ENCODE measurements at places on chromosomes 3 and 15.

DNA sequence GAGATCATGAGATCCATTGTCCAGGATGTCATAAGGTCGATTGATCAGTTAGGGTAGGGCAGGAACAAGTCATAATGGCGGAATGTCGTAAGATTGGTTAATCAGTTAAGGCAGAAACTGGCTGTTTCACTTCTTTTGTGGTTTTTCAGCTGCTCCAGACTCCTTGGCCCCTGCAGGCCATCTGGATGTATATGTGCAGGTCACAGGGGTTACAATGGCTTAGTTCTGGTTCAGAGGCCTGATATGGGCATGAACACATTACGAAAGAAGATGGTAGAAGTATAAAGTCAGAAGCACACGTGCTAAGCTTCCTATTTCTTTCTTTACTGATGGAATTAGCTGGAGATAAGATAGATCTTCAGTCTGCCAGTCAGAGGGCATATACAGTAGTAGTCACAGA lies 315.4 kb upstream of the LRRC3B start:
- no peak for DNase-seq

DNA sequence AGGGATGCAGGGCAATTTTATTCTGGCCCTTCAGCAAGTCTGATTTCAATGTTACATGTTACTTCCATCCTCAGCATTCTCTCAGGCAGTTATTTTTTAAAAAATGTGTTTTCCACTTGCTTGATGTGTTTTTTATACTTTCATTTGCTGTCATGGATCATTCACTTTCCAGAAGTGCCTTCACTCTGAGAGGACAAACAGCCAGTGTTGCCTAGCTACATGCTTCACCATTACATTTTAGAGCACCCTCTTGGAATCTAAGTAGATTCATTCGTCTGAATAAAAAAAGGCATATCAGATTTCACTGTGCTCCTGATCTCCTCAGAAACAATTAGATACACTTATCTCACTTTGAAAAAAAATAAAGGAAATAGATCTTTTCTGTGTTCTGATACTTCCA lies 93.6 kb upstream of the POU1F1 start:
- DNase-seq, result no peak

DNA sequence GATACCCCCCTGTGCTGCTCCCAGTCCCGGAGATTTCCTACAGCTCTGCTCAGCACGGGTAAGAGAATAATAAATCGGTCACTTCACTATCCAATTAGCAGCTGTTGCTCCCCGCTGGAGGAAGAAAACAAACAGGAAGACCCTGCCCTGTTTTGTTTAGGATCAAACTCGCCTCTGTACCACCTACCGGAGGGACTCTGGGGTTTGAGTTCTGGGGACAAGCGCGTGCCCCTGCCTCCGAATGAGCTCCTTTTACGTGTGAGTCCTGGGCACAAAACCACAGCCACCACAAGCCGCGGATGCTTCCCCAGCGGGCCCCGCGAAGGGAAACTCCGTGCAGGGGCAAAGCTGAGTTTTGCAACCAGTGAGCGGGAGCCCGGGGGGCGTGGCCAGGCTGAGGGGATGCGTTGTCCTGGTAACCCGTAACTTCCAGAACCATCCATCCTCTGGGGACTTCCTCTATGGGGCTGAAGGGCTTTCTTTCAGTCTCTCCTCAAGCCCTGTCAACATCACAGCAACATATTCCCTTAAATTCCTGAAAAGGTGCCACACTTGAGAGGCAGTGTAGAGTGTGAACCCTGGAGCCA lies 315.7 kb upstream of the PROK2 start:
- DNase-seq, result peak; percentile 89

- no peak for DNase-seq
Measured at GRCh38 chr15:100691321-100691720, 88.9 kb downstream of the ASB7 start.

GRCh38 chr15:41888662-41889253 lies 5.1 kb downstream of the SPTBN5 start:
- DNase-seq, result no peak

DNA sequence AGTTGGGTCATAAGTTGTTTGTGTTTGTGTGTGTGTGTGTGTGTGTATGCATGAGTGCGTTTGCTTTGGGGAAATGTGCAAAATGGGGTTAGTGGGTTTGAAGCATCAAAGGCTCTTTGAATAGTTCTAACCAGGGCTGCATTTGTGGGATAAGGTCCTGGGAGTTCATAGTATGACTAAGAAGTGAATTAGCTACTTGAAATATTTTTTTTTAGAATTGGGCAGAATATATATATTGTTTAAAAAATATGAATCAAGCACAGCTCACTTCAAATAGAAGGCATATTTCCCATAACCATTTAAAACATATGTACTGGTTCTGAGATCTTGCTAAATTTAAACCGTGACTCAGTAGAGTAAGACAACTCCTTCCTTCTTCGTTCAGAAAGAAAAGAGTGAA lies 43.1 kb downstream of the IGF2BP2 start:
- DNase-seq, result no peak

- DNase-seq, result no peak
Measured at GRCh38 chr3:184305577-184305976, 6.5 kb downstream of the PSMD2 start.

- no peak for DNase-seq
Measured at GRCh38 chr3:87836026-87836425, 222.8 kb downstream of the CGGBP1 start.

DNA sequence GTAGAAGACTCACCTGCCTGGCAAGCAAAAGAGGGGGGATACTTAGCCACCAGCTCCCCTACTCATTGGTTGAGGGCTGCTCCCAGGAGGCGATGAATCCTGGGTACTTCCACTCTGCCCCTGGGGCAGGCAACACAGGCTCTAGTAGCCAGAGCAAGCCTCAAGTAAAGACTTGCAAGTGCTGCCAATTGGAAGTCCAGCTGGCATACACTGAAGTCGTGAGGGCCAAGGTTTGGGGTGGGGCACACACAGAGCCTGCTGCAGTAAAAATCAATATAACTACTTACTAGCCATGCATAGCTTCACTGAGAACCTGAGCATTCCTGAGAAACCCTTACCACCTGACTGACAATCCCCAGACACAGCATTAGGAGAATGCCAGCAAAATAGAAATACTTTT lies 123.0 kb upstream of the EIF1B start:
- no peak for DNase-seq

- DNase-seq, result no peak
Measured at GRCh38 chr3:65936908-65937638, 101.6 kb downstream of the MAGI1 start.

DNA sequence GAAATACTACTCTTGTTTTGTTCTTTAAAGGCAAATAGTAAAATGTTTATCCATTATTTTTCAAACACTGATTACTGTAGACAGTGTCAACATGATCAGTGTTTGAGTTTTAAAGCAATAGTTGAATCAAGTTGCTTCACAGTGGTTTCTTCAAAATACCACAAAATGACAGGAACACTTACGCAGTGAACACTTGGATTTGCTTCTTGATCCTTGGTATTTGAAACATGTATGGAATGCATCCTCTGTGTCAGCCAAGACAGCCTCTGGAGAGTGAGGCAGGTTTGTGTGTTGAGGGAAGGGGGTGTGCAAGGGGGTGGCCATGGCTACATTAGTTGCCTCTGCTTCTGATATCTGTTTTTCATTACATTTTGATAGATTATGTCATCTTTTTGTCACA lies 413.0 kb downstream of the RBMS3 start:
- no peak for DNase-seq

DNA sequence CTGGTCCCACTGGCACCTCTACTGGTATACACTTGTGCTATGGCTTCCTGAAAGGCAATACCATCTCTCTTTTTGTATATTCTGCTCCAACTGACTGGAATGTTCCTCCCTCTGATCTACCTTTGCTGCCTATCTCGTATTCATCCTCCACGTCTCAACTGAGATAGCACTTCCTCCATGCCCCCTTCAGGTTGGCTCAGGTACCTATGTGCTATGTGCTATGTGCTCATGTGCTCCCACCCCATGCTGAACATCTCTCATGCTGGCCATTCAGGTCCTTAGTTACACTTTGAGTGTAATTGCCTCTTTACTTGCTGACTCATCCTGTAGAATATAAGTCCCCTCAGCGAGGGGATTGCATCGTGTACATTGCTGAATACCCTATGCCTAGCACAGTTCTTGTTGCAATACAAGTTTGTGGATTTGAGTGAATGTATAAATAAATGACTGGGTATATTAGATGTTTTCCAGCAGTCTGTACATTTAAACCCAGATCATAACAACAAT lies 156.9 kb downstream of the SOX2 start:
- no peak for DNase-seq

- peak; percentile 22 for DNase-seq
Measured at GRCh38 chr15:67024314-67024997, 40.9 kb upstream of the SMAD3 start.

GRCh38 chr3:153289334-153289808 lies 127.3 kb downstream of the RAP2B start:
- DNase-seq, result no peak

DNA sequence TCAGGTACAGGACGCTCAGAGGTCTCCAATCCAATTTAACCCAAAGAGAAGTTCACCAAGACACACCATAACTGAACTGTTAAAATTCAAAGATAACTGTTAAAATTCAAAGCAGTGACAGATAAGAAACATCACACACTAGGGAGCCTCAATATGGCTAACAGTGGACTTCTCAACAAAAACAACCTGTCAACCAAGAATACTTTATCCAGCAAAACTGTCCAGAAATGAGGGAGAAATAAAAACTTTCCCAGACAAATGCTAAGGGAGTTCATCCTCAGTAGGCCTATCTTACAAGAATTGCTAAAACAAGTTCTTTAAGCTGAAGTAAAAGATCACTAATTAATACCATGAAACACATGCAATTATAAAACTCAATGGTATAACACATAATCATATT lies 36.3 kb upstream of the MYLK start:
- no peak for DNase-seq

DNA sequence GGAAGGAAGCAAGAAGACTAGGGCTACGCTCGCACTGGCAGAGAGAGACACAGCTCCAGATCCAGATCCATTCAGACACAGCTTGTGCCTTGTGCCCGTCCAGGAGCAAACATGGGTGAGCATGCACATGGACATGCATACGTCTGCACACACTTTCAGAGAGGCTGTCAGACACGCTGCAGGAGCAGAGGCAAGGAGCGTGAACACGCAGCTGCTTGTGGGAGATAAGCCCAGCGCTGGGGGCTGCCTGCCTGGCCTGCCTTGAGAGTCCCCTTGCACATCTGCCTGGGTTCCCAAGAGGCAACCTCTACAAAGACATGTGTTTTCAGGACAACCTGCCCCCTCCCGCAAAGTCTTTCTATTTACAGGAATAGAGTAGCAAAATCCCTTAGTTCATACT lies 13.6 kb upstream of the BAHD1 start:
- DNase-seq, result no peak

- no peak for DNase-seq
Measured at GRCh38 chr3:146085678-146086077, 75.3 kb downstream of the PLOD2 start.

DNA sequence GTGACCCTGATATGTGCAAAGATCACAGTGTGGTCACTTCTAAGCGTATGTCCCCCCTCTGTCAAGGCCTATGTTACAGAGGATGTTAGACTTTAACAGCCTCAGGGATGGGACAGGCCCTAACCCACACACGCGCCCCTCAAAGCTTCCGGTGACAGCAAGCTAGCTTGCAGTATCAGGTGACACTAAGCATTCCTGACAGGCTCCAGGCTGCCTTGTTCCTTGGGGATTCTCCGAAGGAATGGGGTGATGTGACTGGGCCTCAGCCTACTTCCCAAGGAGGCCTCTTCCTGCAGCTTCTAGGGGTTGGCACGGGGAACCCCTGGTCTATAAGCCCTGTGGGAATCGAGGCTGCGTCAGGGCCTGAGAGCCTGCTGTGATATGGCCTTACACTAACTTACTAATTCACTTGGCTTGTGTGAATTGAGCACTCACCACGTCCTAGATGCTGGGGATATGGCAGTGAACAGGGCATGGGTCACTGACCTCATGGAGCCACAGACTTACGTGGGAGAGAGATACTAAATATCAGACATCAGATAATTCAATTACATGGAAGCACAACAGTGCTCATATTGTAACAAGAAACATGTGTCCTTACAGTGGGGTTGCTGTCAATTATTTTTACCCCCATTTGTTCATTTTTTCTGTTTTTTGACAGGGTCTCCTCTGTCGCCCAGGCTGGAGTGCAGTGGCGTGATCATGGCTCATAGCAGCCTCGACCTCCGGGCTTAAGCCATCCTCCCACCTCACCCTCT lies 11.4 kb upstream of the SPTBN5 start:
- no peak for DNase-seq

DNA sequence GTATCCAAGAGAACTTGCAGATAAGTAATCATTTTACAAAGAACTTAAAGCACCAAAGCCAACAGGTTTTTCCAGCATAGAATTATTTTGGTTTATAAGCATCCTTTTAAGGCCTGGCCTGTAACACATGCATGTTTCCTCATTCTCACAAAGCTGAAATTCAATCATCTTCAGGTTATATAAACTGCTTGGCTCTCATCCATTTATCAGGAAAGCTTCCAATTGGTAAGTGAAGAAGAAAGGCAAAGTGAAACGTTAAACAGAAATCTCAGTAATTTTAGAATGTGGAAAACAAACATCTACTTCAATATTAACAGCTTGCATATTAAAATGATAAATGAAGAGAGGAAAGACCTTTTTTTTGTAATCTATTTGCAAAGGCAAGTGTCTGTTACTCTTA lies 1.6 kb downstream of the SERP1 start:
- no peak for DNase-seq

- DNase-seq, result no peak
Measured at GRCh38 chr15:39396979-39397615, 183.8 kb upstream of the THBS1 start.

DNA sequence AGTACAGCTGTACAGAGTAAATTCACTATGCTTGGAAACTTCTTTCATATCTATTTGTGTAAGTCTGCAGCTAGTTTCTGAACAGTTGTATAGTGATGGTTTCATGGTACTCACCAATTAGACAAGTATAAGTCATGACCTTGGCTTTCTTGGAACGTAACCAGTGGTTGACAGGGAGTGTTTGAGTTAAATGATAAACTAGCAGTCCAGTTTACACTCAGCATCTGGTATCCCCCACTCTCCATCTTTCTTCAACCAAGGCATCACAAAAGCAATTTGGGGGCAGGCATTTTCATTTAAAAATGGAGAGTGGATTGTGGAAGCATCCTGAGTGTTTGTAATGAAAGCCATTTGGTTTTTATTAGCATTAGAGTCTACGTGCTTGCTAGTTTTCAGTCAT lies 26.0 kb downstream of the MME start:
- DNase-seq, result no peak

GRCh38 chr15:74903676-74904075 lies 3.0 kb downstream of the FAM219B start:
- no peak for DNase-seq

DNA sequence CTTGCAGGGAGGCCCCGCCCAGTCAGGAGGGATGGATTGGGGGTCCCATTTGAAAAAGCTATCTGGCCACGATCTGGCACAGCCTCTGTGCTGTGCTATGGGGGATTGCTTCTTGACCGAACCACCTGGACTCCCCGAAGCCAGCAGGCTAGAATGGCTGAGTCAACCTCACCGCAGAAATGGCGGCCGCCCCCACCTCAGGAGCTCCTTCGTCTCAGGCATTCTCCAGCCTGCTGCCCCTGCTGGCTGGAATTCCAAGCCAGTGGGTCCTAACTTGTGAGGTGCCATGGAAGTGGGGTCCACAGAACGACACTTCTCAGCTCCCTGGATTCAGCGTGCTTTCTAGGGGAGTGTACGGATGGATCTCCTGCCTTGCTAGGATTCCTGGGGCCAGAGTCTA lies 180.5 kb upstream of the TRIM42 start:
- no peak for DNase-seq

Data from stimulated activated CD8-positive, alpha-beta memory T cell treated with anti-CD3 and anti-CD28 coated beads, Interleukin-7, amount 100 ng/mL, for 48 hours (primary cell).